ENCODE measurements at places on chromosomes 6 and 20. TPM values are rescaled to one million over a fixed set of nuclear protein-coding genes. Genes with fewer than 3 reads are reported as not detected.

Gene MKKS
- 23.6 TPM for polyA plus RNA-seq

Gene PNPLA1
- polyA plus RNA-seq = 1.3 TPM

Gene SGK2
- 28.4 TPM for polyA plus RNA-seq

Gene FKBP1C
- polyA plus RNA-seq = 0.45 TPM

Gene PPARD
- polyA plus RNA-seq = 29.4 TPM

Gene MUCL3
- polyA plus RNA-seq = 1.1 TPM

Gene RAET1E
- not detected for polyA plus RNA-seq

Gene GSTA4
- 24.2 TPM for polyA plus RNA-seq

Gene ENPP3
- polyA plus RNA-seq = 5.4 TPM

GRCh38 chr6:18997375-18997826 is 610.3 kb downstream of the RNF144B start:
- H3K4me3 ChIP-seq = no peak overlapping the region
- H3K27me3 ChIP-seq = no peaks in the 10 kb centered on the region
- no peaks in the 10 kb centered on the region for H3K36me3 ChIP-seq

- no peak overlapping the region for H3K27ac ChIP-seq
- no peaks in the 10 kb centered on the region for H3K27me3 ChIP-seq
- H3K4me3 ChIP-seq = no peak overlapping the region
- no peak for DNase-seq
- H3K4me1 ChIP-seq = no peaks in the 10 kb centered on the region
Observed at GRCh38 chr20:22382742-22383141, 201.6 kb downstream of the FOXA2 start.

DNA sequence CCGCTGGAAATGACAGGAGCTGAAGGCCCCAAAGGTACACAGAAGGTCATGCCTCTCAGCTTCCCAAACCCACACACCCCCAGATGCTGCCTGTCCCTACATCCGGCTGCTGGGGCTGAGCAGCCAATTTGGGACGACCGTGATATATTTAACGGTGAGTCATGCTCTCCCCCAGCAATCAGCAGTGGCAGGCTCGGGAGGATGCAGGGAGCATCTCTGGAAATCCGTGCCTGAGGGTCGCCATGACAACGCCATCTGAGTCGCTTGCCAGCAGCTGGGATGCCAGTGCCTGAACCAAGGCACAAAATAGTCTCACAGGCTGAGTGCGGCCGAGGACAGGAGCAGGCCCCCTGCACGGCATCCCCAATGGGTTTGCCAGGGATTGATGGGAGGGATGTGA is 57.9 kb downstream of the KCNB1 start:
- no peaks in the 10 kb centered on the region for H3K36me3 ChIP-seq
- no peak for DNase-seq
- H3K4me1 ChIP-seq = no peaks in the 10 kb centered on the region
- no peak overlapping the region for H3K27ac ChIP-seq

DNA sequence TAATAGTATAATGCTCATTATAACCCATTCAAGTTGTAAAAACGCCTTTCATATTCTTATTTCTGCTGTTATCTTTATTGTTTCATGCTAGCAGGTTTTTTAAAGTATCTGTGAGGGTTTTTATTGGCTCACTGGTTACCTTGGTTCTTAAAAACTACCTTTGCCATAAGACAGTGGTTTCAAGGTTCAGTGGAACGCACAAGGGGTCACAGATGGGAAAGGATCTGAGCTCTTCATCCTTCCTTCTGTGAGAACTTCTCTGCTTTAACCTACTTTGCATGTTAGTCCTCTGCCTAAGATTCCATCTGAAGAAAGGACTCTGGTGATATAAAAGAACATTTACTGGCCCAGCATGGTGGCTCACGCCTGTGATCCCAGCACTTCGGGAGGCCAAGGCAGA is 492.6 kb downstream of the CD83 start:
- no peak overlapping the region for H3K4me3 ChIP-seq
- H3K27me3 ChIP-seq = no peaks in the 10 kb centered on the region
- no peak for DNase-seq
- no peak overlapping the region for H3K27ac ChIP-seq

DNA sequence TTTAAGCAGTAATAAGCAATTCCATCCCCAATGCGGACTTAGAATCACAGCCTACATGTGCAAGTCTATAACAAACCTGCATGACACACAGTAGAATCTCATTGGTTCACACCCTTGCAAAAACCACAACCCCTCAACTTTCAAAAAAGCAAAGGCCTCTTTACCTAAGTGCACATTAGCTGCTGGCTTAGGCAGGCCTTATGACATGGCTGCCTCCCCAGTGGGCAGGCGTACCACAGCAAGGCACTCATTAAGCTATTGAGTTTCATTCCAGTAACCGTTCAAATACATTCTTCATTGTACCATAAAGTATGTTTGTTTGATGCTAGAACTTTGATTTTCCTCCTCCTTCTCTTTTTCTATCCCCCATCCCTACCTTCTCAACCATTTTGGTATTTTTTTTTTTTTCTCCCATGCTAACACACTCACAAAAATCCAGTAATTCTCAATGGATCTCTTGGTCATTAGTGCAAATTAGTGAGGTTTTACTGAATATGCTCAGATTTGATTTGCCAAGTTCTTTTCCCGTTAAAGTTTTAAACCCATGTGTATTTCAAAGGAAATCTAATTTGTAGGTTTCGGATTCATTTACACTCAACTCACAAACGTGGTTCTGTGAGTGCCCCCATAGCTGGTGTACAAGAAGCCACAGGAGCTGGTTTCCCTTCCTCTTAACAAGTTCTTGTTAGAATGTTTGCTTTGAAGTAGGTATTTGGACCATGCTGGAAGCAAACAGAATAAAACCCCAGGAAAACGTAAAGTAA is 460.4 kb upstream of the RUNX2 start:
- DNase-seq = no peak
- no peak overlapping the region for H3K27ac ChIP-seq
- no peak overlapping the region for H3K4me3 ChIP-seq

- no peaks in the 10 kb centered on the region for H3K4me1 ChIP-seq
- no peaks in the 10 kb centered on the region for H3K36me3 ChIP-seq
- no peaks in the 10 kb centered on the region for H3K27me3 ChIP-seq
- no peak overlapping the region for H3K4me3 ChIP-seq
- H3K27ac ChIP-seq = no peak overlapping the region
- DNase-seq = no peak
Observed at GRCh38 chr6:39642270-39642669, 82.9 kb downstream of the KIF6 start.

- H3K4me3 ChIP-seq = no peak overlapping the region
- no peak for DNase-seq
- no peaks in the 10 kb centered on the region for H3K27me3 ChIP-seq
- H3K27ac ChIP-seq = no peak overlapping the region
- no peaks in the 10 kb centered on the region for H3K4me1 ChIP-seq
- H3K36me3 ChIP-seq = no peaks in the 10 kb centered on the region
Observed at GRCh38 chr6:113103634-113104361, 753.3 kb upstream of the MARCKS start.

- no peaks in the 10 kb centered on the region for H3K4me1 ChIP-seq
- DNase-seq = no peak
- peaks cover 9% of the 10 kb centered on the region for H3K36me3 ChIP-seq
- H3K27ac ChIP-seq = no peak overlapping the region
- no peak overlapping the region for H3K4me3 ChIP-seq
Observed at GRCh38 chr6:70538376-70538775, 28.4 kb upstream of the SDHAF4 start.

GRCh38 chr6:110387986-110388385 is 27.4 kb downstream of the DDO start:
- no peak overlapping the region for H3K4me3 ChIP-seq
- H3K36me3 ChIP-seq = no peaks in the 10 kb centered on the region
- no peaks in the 10 kb centered on the region for H3K27me3 ChIP-seq
- no peaks in the 10 kb centered on the region for H3K4me1 ChIP-seq
- H3K27ac ChIP-seq = no peak overlapping the region
- no peak for DNase-seq

DNA sequence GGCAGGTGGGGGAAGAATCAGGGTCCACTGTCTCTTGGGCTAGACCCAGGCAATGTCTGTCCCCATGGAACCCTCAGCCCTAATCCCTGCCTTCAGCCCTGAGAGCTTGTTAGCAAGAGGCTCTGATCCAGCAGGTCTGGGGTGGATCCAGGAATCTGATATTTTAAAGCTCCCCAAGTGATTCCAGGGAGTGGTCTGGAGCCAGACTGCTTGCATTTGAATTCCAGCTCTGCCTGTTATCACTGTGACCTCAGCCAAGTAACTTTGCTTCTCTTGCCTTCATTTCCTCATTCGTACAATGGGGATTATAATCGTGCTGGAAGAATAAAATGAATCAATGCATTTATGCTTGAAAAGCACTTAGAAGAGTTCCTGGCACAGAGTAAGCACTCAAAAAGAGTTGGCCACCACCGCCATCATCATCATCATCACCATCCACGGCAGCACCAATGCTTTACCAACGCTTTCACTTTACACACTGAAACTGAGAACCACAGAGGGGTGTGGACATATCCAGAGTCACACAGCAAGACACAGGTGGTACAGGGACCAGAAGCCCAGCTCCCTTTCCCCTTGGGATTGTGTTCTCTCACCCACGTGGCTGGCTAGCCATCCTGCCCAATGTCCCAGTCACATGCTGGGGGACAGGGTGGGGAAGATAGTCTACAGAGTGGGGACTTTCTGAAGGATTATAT is 75.7 kb upstream of the RALY start:
- H3K27me3 ChIP-seq = no peaks in the 10 kb centered on the region
- H3K36me3 ChIP-seq = no peaks in the 10 kb centered on the region
- DNase-seq = no peak
- no peak overlapping the region for H3K27ac ChIP-seq
- no peaks in the 10 kb centered on the region for H3K4me1 ChIP-seq

GRCh38 chr6:28081486-28081751 is 1.1 kb downstream of the ZNF165 start:
- H3K36me3 ChIP-seq = peaks cover 9% of the 10 kb centered on the region
- H3K4me1 ChIP-seq = no peaks in the 10 kb centered on the region
- peak overlapping the region; percentile 95 for H3K4me3 ChIP-seq
- H3K27ac ChIP-seq = no peak overlapping the region
- no peak for DNase-seq
- H3K27me3 ChIP-seq = no peaks in the 10 kb centered on the region

GRCh38 chr6:68326762-68327161 is 308.3 kb upstream of the ADGRB3 start:
- H3K4me3 ChIP-seq = no peak overlapping the region
- H3K27ac ChIP-seq = no peak overlapping the region
- H3K36me3 ChIP-seq = no peaks in the 10 kb centered on the region
- no peaks in the 10 kb centered on the region for H3K27me3 ChIP-seq

- H3K27me3 ChIP-seq = peaks cover 2% of the 10 kb centered on the region
- H3K4me3 ChIP-seq = no peak overlapping the region
- H3K4me1 ChIP-seq = no peaks in the 10 kb centered on the region
- no peak for DNase-seq
Observed at GRCh38 chr20:44034451-44034850, 119.8 kb downstream of the TOX2 start.

- no peaks in the 10 kb centered on the region for H3K27me3 ChIP-seq
- H3K4me3 ChIP-seq = no peak overlapping the region
- H3K4me1 ChIP-seq = no peaks in the 10 kb centered on the region
- H3K36me3 ChIP-seq = no peaks in the 10 kb centered on the region
- DNase-seq = no peak
- no peak overlapping the region for H3K27ac ChIP-seq
Observed at GRCh38 chr6:63504777-63505384, 67.4 kb upstream of the LOC128125822 start.
